ENCODE measurements at places on chromosomes 6 and 20. TPM values are rescaled to one million over a fixed set of nuclear protein-coding genes. Genes with fewer than 3 reads are reported as not detected.
A peak's percentile ranks its signal among the peaks of the same experiment; 100 is the strongest.

- H3K4me1 ChIP-seq, result no peaks in the 10 kb centered on the region
- no peak for DNase-seq
- no peaks in the 10 kb centered on the region for H3K36me3 ChIP-seq
- H3K27ac ChIP-seq, result no peak overlapping the region
Measured at GRCh38 chr6:73955800-73956199, 259.8 kb downstream of the CD109 start.

GRCh38 chr20:24507182-24507853 is 37.9 kb downstream of the SYNDIG1 start:
- H3K27ac ChIP-seq, result no peak overlapping the region
- no peaks in the 10 kb centered on the region for H3K4me1 ChIP-seq
- no peak for DNase-seq
- no peaks in the 10 kb centered on the region for H3K27me3 ChIP-seq

GRCh38 chr6:78492351-78493017 is 374.9 kb upstream of the IRAK1BP1 start:
- no peak overlapping the region for H3K4me3 ChIP-seq
- no peak for DNase-seq
- no peaks in the 10 kb centered on the region for H3K36me3 ChIP-seq
- no peak overlapping the region for H3K27ac ChIP-seq
- H3K4me1 ChIP-seq, result no peaks in the 10 kb centered on the region
- H3K27me3 ChIP-seq, result no peaks in the 10 kb centered on the region

- no peak overlapping the region for H3K4me3 ChIP-seq
- no peak overlapping the region for H3K27ac ChIP-seq
- DNase-seq, result no peak
- peaks cover 42% of the 10 kb centered on the region for H3K36me3 ChIP-seq
Measured at GRCh38 chr20:48815537-48815936, 12.3 kb downstream of the PREX1 start.

GRCh38 chr6:24911796-24912382 is 23.9 kb downstream of the RIPOR2 start:
- peak overlapping the region; percentile 61 for H3K27ac ChIP-seq
- H3K4me3 ChIP-seq, result peak overlapping the region; percentile 79
- peaks cover 67% of the 10 kb centered on the region for H3K4me1 ChIP-seq
- no peak for DNase-seq
- H3K27me3 ChIP-seq, result no peaks in the 10 kb centered on the region

DNA sequence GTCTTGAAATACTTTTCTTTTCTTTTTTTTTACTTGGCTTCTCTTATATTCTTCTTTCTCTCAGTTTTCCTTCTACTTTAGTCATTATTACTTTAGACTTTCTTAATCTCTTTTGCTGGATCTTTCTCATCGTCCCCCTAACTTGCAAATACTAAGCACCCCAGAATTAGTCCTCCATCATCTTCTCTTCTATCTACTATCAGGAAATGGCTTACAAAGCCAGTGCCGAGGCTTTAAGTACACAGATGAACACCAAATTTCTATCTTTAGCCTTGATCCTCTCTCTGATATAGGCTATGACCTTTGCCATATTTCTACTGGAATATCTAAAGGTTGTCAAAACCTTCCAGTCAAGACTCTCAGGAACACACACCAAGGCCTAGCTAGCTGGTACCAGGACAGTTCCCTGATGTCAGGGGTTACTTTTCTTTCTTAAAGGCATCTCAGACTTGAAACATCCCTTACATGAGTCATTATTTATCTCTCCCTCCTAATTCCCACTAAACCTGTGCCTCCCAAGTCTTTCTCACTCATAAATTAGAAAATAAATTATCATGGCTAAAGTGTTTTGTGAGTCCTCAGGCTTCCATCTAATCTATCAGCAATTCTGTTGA is 278.6 kb upstream of the TCF21 start:
- H3K36me3 ChIP-seq, result no peaks in the 10 kb centered on the region
- no peak overlapping the region for H3K27ac ChIP-seq
- H3K27me3 ChIP-seq, result no peaks in the 10 kb centered on the region
- H3K4me3 ChIP-seq, result no peak overlapping the region
- no peaks in the 10 kb centered on the region for H3K4me1 ChIP-seq

GRCh38 chr20:14724036-14724435 is 386.6 kb upstream of the FLRT3 start:
- no peaks in the 10 kb centered on the region for H3K36me3 ChIP-seq
- H3K27me3 ChIP-seq, result no peaks in the 10 kb centered on the region
- H3K4me1 ChIP-seq, result no peaks in the 10 kb centered on the region
- no peak for DNase-seq
- no peak overlapping the region for H3K4me3 ChIP-seq

- H3K27me3 ChIP-seq, result no peaks in the 10 kb centered on the region
- no peaks in the 10 kb centered on the region for H3K4me1 ChIP-seq
- H3K36me3 ChIP-seq, result no peaks in the 10 kb centered on the region
- no peak overlapping the region for H3K4me3 ChIP-seq
- H3K27ac ChIP-seq, result no peak overlapping the region
Measured at GRCh38 chr6:156087487-156087886, 631.8 kb upstream of the NOX3 start.

DNA sequence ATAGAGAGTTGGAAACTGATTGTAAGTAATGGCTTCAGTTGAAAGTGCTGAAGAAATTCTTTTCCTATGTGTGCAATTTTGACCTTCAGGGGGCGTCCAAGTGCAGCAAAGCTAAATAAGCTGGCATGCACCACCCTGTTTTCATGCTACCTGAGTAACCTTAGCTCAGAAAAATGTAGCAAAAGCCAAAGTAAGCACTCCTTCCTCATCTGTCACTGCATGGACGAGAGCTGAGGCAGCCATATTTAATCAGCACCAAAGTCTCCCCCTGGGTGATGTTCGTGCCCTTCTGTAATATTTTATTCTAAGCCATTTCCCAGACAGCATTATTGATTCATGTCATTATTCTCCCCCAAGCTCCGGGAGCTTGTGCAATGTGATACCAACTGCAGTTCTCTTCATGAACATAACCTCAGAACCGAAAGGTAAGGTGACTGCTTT is 123.1 kb downstream of the RPS12 start:
- H3K27me3 ChIP-seq, result peaks cover 19% of the 10 kb centered on the region
- DNase-seq, result no peak
- no peak overlapping the region for H3K4me3 ChIP-seq
- no peaks in the 10 kb centered on the region for H3K36me3 ChIP-seq
- H3K4me1 ChIP-seq, result no peaks in the 10 kb centered on the region

DNA sequence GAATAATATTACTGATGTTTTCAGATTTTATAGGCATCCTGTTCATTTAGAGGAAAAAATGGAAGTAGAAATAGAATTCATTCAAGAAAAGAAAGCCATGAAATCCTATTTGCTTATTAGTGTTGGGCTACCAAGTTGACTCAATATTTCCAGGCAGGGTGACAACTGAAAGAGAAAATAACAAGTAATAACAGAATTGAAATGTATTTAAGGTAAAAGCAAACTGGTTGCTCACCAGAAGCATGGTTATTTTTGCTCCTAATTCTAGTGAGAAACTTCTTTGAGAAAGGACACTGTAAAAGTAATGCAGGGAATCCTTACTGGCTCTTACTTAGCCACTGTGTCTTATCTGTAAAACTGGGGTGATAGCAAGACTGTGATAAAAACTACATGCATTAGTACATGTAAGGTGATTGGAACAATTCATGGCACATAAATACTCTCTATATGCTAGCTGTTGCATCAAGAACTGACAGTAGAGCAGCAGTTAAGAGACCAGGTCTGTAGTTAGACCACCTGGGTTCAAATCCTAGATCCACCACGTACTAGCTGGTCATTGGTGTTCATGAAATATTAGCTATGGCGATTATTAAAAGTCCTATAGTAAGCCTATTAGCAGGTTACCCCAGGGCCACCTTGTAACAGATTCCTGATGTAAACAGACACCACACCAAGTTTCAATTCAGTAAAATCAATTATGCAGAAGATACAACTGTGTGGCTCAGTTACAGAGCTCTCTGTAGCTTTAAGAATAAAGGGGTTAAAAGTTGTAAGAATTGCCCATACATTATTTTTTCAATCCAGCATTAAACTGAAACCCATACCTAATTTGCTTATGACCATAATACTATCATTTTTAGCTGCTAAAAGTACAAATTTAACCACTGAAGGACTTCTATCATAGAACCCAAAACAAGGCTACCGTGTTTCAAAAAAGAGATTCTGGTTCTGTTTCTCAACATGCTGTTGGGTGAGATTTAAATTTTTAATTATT is 159.2 kb upstream of the COL21A1 start:
- no peaks in the 10 kb centered on the region for H3K4me1 ChIP-seq
- DNase-seq, result no peak
- peaks cover 8% of the 10 kb centered on the region for H3K27me3 ChIP-seq
- H3K27ac ChIP-seq, result no peak overlapping the region
- no peaks in the 10 kb centered on the region for H3K36me3 ChIP-seq

The SPATS1 gene
- total RNA-seq, result not detected

The WFDC2 gene
- total RNA-seq, result not detected

The EYA4 gene
- total RNA-seq, result not detected

The PRL gene
- not detected for total RNA-seq

The GSTA2 gene
- not detected for total RNA-seq

Data from activated T-helper 2 cell treated with anti-CD3 and anti-CD28 coated beads, Interferon-gamma antibody, Interleukin-2, Interleukin-4, amounts not matched to agents 10 μg/mL and 5 μg/mL and 100 μg/mL, durations not matched to agents 14 hours and 24 hours and 36 hours (primary cell).